Chondrocyte (in vitro differentiated cells): ENCODE measurements at places on chromosomes 6 and 20.

GRCh38 chr6:150099546-150099945 is 30.6 kb upstream of the ULBP3 start:
- H3K4me3 ChIP-seq: no peak overlapping the region
- peaks cover 18% of the 10 kb centered on the region for H3K27me3 ChIP-seq
- no peak overlapping the region for H3K27ac ChIP-seq
- no peaks in the 10 kb centered on the region for H3K4me1 ChIP-seq

GRCh38 chr20:1930165-1930564 is 35.0 kb downstream of the SIRPA start:
- no peak overlapping the region for H3K4me3 ChIP-seq
- DNase-seq: no peak
- H3K27me3 ChIP-seq: no peaks in the 10 kb centered on the region
- H3K36me3 ChIP-seq: peaks cover 8% of the 10 kb centered on the region

DNA sequence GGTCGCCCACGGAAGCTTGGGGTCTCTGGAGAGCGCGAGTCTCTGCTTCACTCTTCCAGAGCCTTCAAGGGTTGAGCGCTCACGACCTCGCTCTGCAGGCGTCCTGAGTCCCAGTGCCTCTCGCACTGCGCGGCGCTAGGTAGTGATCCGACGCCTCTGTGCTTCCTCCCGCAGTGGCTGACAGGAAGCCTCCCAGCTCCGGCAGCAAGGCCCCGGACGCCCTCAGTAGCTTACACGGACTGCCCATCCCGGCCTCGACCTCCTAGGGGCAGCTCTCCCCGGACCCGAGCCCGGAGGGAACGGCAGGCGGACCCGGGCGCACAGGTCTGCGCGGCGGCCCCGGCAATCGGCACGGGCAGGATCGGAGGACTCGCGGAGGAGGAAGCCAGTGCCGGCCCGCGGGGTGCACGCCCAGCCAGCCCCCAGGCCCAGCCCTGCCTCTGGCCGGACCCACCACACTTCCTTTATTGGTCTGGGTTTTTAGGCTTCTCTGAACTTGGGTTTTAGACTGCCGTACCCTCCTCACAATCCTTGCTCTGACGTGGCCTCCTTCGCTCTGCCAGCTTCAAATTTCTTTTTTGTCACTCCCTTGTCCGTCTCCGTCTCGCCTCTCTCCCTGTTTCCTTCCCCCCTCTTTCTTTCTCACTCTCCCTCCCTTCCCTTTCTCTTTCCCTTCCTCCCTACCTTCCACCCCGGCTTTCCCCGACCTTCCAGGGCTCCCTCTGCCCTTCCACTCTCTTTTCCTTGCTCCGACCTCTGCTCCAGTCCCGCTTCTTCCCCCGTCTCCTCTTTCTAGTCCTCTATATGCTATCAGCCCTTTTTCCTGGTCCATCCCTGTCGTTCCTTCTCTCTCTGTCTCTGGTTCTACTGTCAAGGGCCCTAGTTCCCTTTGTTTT is 9.1 kb downstream of the PAX1 start:
- H3K4me3 ChIP-seq: no peak overlapping the region
- H3K4me1 ChIP-seq: peaks cover 3% of the 10 kb centered on the region
- H3K27me3 ChIP-seq: peaks cover 75% of the 10 kb centered on the region
- peak; percentile 83 for DNase-seq
- H3K27ac ChIP-seq: no peak overlapping the region
- H3K36me3 ChIP-seq: no peaks in the 10 kb centered on the region

DNA sequence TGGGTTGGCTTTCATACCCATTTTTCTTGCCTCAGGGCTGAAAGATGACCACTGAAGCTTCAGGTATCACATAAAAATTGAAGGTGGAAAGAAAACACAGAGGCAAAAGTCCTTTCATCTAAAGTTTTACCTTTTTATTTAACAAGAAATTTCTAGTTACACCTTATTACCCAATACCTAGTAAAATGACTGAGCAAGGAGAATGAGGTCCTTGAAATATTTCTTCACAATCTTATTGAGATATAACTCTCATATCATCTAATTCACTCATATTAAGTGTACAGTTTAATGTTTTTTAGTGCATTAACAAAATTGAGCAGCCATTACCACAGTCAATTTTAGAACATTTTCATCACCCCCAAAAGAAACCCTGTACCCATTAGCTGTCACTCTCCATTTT is 112.9 kb upstream of the ADTRP start:
- H3K4me3 ChIP-seq: no peak overlapping the region
- peaks cover 5% of the 10 kb centered on the region for H3K36me3 ChIP-seq
- H3K27me3 ChIP-seq: no peaks in the 10 kb centered on the region
- H3K4me1 ChIP-seq: peaks cover 10% of the 10 kb centered on the region

- H3K4me1 ChIP-seq: peaks cover 7% of the 10 kb centered on the region
- no peaks in the 10 kb centered on the region for H3K27me3 ChIP-seq
- H3K36me3 ChIP-seq: peaks cover 9% of the 10 kb centered on the region
- no peak overlapping the region for H3K4me3 ChIP-seq
- H3K27ac ChIP-seq: no peak overlapping the region
- DNase-seq: no peak
Measured at GRCh38 chr6:122569230-122569771, 40.9 kb upstream of the PKIB start.

DNA sequence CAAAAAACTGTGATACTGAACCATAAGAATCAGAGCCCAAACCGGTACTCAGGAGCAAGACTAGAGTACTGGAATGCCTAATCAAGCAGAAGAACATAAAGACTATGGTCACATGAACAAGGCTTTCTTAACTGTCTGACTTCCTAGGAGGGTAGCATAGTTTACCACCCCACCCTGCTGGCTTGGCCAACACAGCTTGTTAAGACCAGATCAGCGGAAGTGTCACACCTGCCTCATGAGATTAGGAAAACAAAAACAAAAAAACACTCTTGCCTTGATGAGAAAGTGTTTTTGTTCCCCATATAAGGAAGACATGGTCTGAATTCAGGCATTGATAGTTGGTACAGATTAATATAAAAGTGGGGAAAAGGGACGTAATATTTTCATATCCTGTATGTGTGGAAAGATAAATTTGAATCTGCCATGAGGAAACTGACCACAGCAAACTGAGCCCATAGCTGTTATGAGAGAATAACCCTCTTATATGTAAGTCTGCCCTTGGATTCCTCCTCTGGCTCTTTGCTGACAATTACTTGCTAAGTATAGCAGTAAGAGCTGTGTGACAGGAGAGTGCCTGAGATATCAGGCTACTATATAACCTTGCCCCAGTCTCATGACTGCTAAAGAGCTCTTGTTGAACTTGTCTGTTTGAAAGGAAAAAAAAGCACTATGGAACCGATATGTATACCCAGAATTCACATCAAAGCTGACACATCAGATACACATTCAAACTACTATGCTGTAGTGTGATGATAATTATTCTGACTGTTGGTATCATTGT is 197.1 kb downstream of the EPHA7 start:
- no peak overlapping the region for H3K27ac ChIP-seq
- H3K4me1 ChIP-seq: peaks cover 7% of the 10 kb centered on the region
- H3K36me3 ChIP-seq: no peaks in the 10 kb centered on the region
- H3K27me3 ChIP-seq: no peaks in the 10 kb centered on the region

DNA sequence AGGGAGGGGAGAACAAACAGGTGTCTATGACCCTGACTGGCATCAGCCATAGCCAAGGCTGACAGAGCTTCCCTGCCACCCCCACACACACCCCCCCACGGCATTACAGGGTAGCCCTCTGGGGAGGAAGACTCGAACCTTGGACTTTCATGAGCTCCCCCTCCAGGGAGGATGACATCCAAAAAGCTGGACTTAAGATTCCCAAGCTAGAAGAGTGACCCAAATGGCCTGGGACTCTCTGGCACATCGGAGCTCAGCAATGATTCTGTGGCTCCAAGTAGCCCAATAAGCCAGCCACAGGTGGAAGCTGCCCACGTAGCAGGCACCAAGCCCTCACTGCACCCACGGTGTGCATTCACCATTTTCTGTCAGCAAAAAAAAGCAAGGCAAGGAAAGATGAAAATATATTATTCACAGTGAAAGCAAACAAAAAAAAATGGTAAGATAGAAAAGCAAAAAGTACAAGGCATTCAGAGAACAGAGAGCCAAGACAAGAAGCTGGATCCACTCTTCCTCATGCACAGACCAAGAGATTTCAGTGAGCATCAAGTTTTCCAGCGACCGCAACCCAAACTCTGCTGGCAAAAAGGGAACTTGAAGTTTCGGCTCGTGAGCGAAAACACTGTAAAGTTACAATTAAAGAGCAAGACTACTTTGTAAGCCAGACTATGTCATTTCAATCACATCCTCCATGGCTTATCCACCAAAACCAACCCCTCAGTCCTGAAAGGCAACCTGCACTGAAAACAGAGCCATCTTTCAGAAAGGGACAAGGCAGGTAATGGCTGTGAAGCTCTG is 10.9 kb downstream of the JAG1 start:
- H3K36me3 ChIP-seq: peaks cover 71% of the 10 kb centered on the region
- H3K27ac ChIP-seq: peak overlapping the region; percentile 90
- no peaks in the 10 kb centered on the region for H3K27me3 ChIP-seq
- DNase-seq: no peak
- peak overlapping the region; percentile 8 for H3K4me3 ChIP-seq

GRCh38 chr6:147126618-147127022 is 77.6 kb upstream of the STXBP5 start:
- peaks cover 10% of the 10 kb centered on the region for H3K4me1 ChIP-seq
- H3K4me3 ChIP-seq: peak overlapping the region; percentile 12
- H3K27ac ChIP-seq: peak overlapping the region; percentile 45
- no peaks in the 10 kb centered on the region for H3K36me3 ChIP-seq
- no peaks in the 10 kb centered on the region for H3K27me3 ChIP-seq
- no peak for DNase-seq

GRCh38 chr6:33806841-33807240 is 3.0 kb upstream of the MLN start:
- peak; percentile 53 for DNase-seq
- H3K4me1 ChIP-seq: peaks cover 6% of the 10 kb centered on the region
- H3K27ac ChIP-seq: no peak overlapping the region
- peaks cover 55% of the 10 kb centered on the region for H3K27me3 ChIP-seq
- no peaks in the 10 kb centered on the region for H3K36me3 ChIP-seq

DNA sequence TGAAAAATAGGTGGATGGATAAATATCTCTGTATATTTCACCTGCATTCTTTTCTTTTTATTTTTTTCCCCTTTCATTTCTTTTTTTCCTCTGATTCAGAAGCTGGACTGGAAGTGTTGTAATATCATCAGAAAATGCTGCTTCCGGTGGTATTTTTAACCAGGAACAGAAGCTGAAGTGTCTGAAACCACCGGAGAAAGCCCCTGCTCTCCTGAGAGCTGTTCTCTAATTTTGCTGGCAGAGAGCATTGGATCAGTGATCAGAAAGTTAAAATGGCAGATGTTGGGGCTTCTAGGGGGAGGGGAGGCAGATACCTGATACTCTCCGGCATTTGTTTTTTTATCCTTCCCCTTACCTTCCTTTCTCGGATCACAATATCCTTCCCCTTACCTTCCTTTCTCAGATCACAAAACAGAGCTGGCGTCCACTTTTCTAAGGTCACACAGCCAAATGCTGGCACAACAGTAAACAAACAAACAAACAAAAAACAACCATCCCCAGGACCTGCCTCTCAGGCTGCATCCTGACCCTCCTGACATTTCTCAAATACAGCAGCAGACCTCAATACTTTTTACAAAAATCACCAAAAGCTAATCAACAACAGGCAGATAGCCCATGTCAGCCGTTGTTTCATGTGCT is 143.2 kb upstream of the ZNF217 start:
- no peaks in the 10 kb centered on the region for H3K36me3 ChIP-seq
- H3K4me1 ChIP-seq: peaks cover 82% of the 10 kb centered on the region
- peak overlapping the region; percentile 94 for H3K27ac ChIP-seq
- peak overlapping the region; percentile 57 for H3K4me3 ChIP-seq
- DNase-seq: no peak
- H3K27me3 ChIP-seq: no peaks in the 10 kb centered on the region

DNA sequence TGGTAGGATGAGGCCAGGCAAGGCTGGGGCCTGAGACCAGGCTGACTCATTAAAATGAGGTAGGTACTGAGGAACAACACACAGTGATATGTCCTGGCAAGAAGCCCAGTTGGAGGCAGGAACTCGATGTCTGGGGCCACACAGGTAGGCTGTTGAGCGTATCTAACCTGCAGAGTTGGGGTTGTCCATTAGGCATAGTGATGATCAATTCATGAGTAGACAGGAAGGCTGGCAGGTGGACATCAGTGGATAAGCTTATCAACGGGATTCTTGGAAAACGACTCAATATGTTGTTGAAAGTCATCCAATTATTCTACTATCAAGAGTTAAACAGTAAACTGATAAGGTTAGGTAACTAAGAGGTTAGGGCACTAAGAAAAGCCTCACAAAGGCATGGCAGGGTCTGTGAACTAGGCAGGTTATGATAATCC is 193.2 kb upstream of the COL21A1 start:
- no peaks in the 10 kb centered on the region for H3K4me1 ChIP-seq
- DNase-seq: no peak
- H3K36me3 ChIP-seq: peaks cover 3% of the 10 kb centered on the region
- H3K4me3 ChIP-seq: no peak overlapping the region
- H3K27me3 ChIP-seq: no peaks in the 10 kb centered on the region

- DNase-seq: peak; percentile 95
- H3K36me3 ChIP-seq: peaks cover 5% of the 10 kb centered on the region
- peak within 1 kb of the TSS; percentile 99 for H3K4me3 ChIP-seq
- peak within 1 kb of the TSS; percentile 97 for H3K27ac ChIP-seq
Measured at GRCh38 chr6:144284783-144285547, at the start of gene UTRN. TSS of gene UTRN (plus strand) at chr6:144285335. CDS start at chr6:144291829, 6,494 bp downstream.

DNA sequence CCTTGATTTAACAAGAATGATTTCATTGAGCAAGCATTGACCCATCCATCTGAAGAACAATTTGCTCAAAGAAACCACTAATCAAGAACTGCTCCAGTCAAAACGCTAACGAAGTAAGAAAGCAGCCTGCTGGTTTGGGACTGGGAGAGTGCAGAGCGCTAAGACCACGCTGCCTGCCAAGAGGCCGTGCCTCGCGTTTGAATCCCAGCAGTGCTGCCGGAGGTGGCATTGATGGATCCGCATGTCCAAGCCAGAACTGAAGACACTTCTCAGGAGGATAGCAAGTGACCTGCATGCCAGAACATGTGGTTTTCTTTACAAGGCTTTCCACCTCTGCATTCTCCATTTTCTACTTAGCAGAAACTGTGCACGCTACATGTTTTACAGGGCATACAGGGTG is 105.2 kb upstream of the FOXC1 start:
- no peaks in the 10 kb centered on the region for H3K36me3 ChIP-seq
- H3K4me1 ChIP-seq: peaks cover 10% of the 10 kb centered on the region
- peaks cover 3% of the 10 kb centered on the region for H3K27me3 ChIP-seq
- no peak overlapping the region for H3K4me3 ChIP-seq

DNA sequence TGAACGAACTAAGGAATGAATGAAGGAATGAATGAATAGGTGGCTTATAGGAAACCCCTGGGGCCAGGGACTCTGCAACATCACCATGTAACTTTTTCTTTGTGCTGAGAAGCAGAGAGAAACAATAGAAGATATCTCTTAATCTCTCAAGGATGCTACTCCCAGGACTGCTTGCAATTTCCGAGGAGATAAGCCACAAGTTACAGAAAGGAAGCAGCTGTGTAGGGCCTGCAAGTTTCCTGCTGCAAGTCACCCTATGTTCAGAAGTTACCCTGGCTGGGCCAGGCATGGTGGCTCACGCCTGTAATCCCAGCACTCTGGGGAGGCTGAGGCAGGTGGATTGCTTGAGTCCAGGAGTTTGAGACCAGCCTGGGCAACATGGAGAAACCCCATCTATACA is 7.3 kb upstream of the MAVS start:
- H3K36me3 ChIP-seq: peaks cover 6% of the 10 kb centered on the region
- no peak overlapping the region for H3K4me3 ChIP-seq
- peaks cover 3% of the 10 kb centered on the region for H3K4me1 ChIP-seq
- no peak overlapping the region for H3K27ac ChIP-seq
- no peak for DNase-seq
- H3K27me3 ChIP-seq: no peaks in the 10 kb centered on the region

- no peaks in the 10 kb centered on the region for H3K36me3 ChIP-seq
- no peak overlapping the region for H3K27ac ChIP-seq
- DNase-seq: no peak
- no peaks in the 10 kb centered on the region for H3K27me3 ChIP-seq
Measured at GRCh38 chr6:21468461-21468860, 125.1 kb upstream of the SOX4 start.

GRCh38 chr20:25076201-25076600 is 5.7 kb downstream of the VSX1 start:
- DNase-seq: no peak
- peaks cover 72% of the 10 kb centered on the region for H3K27me3 ChIP-seq
- peaks cover 4% of the 10 kb centered on the region for H3K4me1 ChIP-seq
